ENCODE measurements at places on chromosomes 2 and 18. TPM values are rescaled to one million over a fixed set of nuclear protein-coding genes. Genes with fewer than 3 reads are reported as not detected.

Gene ZEB2
- total RNA-seq, result 22.9 TPM

Gene REG1B
- total RNA-seq, result not detected

Gene SAG
- not detected for total RNA-seq

Gene GREB1L
- 0.12 TPM for total RNA-seq

Gene LAMA3
- 46.0 TPM for total RNA-seq

Gene HNMT
- 5.9 TPM for total RNA-seq

Gene CYP26B1
- total RNA-seq, result 0.62 TPM

Gene LDLRAD4
- total RNA-seq, result 1.3 TPM

Gene ONECUT2
- total RNA-seq, result 0.04 TPM

- no peak for DNase-seq
Observed at GRCh38 chr2:167861574-167862193, 385.7 kb downstream of the STK39 start.

DNA sequence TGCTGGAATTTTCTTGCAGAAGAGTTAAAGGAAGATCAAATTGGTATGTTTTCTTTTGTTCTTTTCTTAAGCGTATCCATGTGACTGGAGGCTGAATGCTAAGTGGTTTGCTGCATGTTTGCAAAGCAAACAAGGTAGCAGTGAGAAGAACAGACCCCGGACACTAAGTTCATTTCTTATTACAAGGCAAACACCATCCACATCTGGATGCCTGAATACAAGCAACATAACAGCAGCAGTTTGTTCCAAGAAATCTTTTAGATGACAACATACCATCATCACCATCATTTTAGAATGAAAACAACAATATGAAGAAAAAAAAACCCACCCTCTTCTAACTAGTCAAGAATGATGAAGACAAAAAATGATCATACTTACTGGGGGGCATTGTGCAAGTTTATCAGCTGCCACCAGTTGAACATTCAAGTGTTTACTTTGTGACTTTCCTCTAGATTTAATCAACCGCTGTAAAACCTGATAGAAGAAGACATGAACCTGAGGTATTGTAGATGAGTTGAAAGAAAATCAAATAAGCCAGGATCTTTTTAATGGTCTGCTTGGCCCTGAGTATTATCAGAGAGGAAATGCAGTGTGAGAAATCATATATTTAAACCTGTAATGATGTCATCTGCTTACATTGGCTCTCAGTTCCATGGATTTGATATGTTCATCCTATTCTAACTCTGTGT is 25.0 kb upstream of the ARL5A start:
- no peak for DNase-seq

DNA sequence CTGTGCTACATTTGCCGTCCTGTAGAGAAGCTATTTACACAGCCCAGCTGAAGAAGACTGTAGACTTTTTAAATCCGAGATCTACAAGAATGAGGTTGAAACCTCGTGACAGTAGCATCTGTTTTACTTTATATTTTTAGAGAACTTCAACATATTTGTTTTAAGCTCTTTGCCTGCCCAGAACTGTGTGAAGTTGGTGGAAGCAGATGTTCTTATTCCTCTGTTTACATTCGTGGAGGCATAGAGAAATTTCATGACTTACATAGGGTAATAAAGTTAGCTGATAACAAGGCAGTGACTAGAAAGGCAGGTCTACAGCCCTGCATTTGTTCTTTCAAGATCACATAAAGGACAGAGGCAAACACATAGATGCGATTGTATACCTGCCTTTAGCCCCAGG is 47.0 kb upstream of the MAP3K20 start:
- no peak for DNase-seq

GRCh38 chr2:203637471-203638167 is 68.8 kb upstream of the CD28 start:
- DNase-seq, result no peak

GRCh38 chr2:147520817-147521216 is 324.0 kb upstream of the ACVR2A start:
- no peak for DNase-seq

DNA sequence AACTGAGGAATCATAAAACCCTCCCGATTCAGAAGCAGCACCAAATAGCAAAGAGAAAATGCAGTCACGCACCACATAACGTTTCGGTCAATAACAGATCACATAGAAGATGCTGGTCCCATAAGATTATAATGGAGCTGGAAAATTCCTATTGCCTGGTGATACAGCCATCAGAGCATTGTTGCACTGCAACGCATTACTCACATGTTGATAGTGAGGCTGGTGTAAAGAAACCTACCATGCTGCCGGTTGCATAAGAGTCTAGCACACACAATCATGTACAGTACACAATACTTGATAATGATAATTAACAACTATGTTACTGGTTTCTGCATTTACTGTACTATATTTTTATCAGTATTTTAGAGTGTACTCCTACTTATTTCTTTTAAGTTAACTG is 32.5 kb downstream of the RNF152 start:
- DNase-seq, result no peak

DNA sequence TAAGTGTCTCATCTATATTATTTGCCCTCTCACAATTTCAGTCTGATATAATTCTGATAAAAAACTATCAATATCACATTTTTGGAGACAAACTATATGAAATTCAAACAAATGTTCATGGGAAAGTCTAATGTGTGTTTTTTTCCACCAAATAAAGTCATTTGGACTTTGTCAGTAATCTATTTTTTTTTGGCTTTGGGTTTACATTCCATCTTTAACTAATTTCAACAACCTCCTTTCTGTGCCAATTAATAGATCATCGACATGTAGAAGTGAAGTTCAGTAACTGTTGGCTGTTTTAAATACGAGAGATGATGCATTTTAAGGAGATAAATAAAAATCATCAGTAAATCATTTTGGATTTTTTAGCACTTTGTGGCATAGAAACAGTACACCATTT is 1623.0 kb upstream of the ACVR2A start:
- no peak for DNase-seq

DNA sequence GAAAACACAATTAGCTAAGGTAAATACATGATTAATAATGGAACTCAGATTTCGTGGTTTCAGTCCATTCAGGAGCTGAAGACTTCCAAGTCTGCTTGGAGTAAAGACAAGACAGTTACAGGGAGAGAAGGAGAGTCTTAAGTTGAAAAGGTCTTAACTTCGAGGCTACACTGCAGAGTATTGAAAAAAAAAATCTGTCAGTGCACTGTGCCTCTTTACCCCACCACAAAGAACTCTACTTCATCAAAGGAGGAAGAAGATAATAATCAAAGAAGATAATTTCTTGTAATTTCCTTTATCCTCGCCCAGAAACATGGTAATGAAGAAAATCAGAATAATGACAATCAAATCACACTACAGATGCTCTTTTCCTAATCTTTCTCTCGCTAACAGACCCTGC is 75.4 kb downstream of the MEMO1 start:
- no peak for DNase-seq

DNA sequence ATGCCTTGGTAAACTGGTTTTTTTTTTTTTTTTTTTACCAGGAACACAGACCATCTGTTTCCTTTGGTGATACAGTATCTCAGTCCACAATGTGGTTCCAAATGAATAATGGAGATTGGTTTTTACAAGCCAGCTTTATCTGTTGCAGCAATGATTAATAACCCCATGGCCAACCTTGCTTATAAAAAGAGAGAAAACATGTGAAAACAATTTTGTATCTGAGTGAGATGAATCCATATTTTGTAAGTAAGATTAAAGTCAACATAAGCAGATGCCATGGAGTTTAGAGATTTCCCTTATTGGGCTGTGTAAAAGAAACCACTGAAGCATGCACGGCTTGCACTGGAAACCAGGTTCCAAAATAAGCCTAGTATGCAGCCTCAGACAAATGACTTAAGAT is 108.6 kb upstream of the CNTNAP5 start:
- no peak for DNase-seq

DNA sequence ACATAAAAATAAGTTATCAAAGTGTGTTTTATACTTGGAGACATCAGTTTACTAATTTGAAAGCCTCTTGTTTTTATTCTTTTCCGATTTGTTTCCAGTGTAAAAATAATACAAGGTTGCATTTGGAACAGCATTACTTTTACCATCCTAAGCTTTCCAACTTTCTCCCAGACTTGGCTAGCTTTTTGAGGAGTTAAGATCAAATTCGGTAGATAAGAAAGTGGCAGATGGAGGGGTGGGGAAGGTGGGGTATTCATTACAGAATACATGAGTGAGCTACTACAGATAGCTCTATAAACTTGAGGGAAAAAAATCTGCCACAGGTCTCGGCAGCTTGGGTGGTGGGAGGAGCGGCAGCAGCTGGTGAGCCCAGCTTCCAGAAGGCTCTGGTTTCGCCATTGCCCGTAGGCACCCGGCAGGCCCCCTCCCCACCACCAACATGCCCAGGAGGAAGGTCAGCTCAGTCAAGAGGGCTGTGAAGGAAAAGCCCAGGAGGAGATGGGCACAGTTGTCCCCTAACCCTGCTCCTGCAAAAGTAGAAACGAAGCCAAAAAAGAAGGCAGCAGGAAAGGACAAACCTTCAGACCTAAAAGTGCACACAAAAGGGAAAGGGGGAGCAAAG is 18.6 kb upstream of the RMC1 start:
- no peak for DNase-seq

DNA sequence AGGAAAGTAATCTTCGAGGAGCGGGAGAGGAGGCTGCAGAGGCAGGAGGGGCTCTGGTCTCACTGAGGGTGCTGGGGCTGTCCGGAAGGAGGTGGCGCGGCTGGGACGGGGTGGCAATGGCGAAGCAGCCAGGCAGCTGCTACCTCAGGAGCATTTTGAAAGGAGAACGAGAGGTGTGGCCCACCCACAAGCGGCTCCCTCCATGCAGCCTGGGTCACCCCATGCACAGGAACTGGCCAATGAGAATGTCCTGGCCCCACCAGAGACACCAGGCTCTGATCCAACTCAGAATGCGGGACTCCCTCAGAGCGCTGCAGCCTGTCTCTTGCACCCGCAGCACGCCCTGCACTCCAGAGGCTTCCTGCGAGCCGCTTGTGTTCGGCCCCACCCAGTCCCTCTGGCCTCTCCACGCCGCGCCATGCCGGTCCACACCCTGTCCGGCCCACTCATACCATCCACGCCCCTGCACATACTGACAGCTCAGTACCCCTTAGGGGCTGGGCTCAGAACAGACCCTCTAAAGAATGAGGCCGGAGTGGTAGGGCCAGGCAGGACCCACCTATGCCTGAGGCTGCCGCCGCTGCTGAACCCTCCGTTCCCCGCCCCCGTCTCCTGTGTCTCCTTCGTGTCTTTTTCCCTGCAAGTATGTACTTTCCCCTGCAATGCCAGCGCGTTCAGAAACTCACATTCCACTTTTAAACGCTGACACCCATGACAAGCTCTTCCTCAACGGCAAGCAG is 6.4 kb upstream of the BOK start:
- no peak for DNase-seq

DNA sequence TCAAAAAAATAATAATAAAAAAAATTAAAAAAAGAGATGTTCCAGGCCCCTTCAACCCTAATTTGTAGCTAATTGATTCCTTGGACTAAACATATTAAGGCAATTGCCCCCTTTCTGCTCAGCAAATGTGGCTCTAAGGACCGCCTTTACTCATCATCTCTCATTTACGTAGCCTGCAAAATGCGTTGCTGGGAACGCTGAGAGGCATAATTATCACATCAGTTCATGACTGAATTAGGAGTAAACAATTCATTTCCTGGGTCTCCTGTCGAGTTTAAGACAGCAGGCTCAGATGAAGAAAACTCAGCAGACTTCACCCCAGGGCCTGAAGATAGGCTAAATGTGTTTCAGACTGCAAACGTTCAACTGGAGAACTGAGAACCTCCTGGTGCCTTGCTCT is 413.5 kb downstream of the NBAS start:
- DNase-seq, result no peak

GRCh38 chr2:210606001-210606400 is 49.6 kb downstream of the CPS1 start:
- DNase-seq, result no peak

DNA sequence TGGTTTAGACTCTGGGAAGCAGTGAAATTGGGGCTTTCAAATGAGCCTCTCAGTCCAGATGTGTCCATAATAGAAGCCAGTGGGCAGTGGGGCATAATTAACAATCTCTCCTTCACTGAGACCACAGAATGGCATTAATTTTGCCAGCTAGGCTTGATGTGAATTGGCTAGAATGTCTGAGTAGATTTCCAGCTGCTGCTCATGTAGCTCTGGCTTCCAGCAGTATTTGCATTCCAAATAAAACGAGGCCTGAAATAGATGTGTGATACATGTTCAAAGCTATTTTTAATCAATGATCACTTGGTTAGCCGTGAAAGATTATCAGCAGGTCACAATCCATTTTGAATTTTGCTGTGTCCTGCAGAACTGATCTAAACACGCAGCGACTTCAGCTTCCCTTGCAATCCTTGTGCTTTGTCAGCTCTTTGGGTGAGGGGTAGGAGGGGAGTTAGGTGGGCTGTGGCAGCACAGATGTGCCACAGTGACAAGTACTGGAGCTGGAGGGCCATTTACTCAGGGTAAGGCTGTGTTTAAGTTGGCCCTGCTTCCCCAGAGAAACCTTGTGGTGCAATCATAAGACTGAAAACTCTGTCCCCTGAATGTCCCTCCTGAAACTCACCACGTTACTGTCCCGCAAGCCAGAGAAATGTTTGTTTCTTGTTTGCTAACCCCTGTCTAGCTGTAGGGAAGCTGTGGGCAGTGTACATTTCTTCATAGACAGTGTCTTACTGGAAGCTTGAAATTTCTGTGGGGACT is 56.9 kb upstream of the TMEM178A start:
- DNase-seq, result no peak

DNA sequence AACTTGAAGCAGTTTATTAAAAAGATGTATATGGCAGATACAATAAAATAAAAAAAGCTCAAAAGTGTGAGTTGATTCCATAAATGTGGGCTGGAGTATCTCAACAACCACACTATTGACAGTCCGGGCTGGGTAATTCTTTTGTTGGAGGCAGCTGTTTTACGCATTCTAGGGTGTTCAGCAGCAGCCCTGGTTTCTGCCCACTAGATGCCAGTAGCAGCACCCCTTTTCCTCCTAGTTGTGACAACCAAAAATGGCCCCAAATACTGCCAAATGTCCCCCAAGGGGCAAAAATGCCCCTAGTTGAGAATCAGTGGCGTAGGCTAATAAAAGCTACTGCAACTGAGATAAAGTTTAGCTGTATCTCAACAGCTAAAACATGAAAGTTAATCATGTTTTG is 44.8 kb downstream of the CHMP3 start:
- DNase-seq, result no peak

GRCh38 chr2:154386186-154386585 is 312.3 kb upstream of the KCNJ3 start:
- DNase-seq, result no peak

GRCh38 chr2:219435701-219436100 is 1.1 kb downstream of the SPEG start:
- no peak for DNase-seq

DNA sequence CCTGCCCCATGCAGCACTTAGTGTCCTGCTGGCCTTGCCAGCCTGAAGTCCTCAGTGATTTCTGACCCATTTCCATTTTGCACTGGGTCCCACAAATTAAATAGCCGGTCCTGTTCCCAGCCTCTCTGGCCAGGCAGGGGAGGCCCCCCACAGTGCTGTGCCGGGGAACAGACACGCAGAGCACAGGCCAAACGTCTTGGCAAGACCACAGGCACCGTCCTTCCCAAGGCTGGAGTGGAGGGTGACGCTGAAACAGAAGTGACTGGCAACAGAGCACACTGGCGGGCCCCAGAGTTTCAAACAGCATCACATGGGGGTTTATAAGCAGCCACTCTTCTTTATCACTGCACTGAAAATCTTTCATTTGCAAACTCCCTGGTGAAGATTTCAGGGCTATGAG is 52.2 kb downstream of the EDAR start:
- no peak for DNase-seq

GRCh38 chr2:39523308-39524044 is 86.4 kb upstream of the MAP4K3 start:
- no peak for DNase-seq

- DNase-seq, result no peak
Observed at GRCh38 chr2:205785507-205786260, 103.4 kb downstream of the NRP2 start.

- no peak for DNase-seq
Observed at GRCh38 chr18:7038330-7038851, 79.2 kb downstream of the LAMA1 start.

Measured in esophagus squamous epithelium (tissue), 5 donors.